ENCODE measurements at places on chromosomes 5 and 9.

- no peak for DNase-seq
Observed at GRCh38 chr5:63400079-63400478, 562.2 kb downstream of the HTR1A start.

GRCh38 chr5:177458912-177459350 is 12.3 kb downstream of the PRR7 start:
- no peak for DNase-seq

DNA sequence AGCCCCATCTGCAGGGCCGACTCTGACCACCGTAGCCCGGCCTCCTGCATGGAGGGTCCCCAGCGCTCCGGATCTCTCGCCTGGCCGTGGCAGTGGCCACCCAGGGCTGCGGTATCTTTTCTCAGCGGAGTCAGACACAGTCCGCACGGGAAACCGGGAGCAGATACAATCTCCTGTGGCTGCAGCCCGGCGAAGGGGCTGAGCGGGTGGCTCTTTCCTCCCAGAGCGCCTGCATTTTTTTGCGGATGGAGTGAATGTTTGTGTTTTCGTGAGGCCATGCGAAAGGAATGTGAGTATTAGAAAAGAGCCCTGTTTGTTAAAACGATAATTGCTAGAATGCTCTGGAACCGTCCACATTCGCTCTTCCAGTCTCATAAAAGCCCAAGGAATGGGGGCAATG is 53.4 kb upstream of the PTCH1 start:
- peak; percentile 72 for DNase-seq

DNA sequence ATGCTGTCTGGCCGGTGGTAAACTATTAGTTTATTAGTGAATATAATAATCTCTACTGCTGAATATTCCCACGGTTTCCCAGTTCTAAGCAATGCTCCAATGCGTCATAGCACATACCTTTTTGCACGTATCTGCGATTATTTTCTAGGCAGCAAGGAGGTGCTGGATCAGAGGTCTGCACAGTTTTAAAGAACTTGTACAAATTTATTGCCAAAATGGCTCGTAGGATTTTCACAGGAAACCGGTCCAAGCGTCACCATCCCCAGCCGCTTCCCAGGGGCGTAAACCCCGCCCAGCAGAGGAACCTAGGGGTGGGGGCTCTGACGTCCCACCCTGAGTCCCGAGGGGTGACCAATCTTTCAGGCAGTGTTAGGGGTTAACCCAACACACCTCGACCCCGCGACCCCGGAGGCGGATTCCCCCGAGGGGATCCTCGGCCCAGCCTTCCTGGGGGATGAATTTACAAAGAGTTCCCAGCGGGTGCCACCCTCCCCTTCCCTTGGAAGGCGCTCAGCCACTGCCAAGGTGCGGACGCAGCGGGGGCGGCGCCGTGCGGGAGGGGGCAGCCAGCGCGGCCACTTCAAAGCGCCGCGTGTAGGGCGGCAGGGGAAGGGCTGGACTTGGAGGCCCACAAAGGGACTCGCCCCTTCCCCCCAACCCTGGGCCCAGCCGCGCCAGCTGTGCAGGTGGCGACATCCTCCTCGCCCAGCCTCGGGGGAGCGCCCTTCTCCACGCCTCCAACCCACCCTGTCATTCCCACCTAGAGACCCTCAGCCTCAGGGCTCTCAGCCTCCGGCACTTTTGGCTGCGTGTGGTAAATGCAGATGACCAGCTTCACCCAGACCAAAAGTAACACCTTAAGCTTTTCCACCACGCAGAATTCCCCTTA is 43.5 kb upstream of the TCF7 start:
- peak; percentile 29 for DNase-seq

GRCh38 chr5:68196876-68197275 is 18.7 kb upstream of the PIK3R1 start:
- DNase-seq, result no peak

DNA sequence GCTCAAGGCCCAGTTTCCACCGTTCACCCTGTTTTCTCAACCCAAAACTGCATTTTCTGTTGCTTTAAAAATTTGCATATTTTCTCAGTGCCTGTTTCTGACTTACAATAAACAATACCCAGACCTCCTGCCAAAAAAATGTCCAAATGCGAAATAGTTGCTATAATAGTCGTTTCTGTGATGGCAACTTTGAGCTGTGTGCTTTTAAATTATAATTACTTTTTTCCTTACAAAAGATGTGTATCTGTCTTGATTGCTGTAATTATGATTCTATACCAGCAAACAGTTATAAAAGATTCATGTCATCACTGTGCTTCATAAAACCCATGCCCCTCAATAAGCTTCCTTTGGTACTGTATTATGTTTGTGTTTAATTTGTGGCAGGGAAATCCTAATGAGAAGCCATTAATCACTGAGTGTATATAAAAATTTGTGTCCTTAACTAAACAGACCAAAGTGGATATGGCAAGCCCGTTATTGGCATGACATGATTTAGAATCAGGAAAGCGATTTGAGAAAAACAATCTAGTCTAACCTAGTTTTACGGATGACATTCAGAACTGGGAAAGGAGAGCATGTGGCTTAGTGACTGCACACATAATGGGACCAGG is 5.4 kb upstream of the SLC1A3 start:
- peak; percentile 71 for DNase-seq

DNA sequence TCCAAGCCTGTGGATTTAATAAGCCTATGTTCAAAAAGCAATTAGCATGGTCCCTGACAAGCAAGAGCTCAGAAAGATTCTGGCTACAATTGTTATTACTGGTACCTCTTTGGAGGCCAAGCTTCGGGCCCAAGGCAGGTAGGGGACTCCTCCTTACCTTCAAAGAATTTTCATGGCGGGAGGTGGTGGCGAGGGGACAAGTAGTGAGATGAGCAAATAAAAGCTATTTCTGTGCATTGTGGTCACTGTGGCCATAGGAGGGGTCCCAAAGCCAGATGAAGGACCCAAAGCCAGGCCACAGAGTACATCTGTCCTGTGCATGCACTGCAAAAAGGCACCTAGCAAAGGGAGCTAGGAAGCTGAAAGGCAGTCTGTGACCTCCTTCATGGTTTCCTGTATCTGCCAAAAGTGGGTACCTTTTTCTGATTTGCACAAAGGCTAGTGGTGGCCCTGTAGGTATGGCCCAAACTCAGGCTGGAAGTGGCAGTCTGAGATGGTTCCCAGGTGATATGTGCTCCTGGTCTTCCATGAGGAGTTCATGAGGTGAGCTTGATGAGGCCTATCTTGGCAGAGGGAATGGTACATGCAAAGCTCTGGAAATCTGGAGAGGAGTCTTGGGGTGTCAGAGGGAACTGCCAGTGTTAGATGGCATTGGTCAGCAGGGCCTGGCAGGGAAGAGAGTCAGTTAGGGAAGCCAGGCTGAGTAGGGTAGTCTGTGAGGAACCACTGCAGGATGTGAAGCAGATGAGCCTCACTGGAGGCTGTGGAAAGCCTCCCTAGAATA is 3.3 kb upstream of the CXXC5 start:
- peak; percentile 10 for DNase-seq

GRCh38 chr5:145068721-145069120 is 766.4 kb downstream of the PRELID2 start:
- peak; percentile 64 for DNase-seq

- DNase-seq, result no peak
Observed at GRCh38 chr5:67194166-67194565, 2.4 kb downstream of the CD180 start.

- DNase-seq, result no peak
Observed at GRCh38 chr9:134589748-134590147, 51.9 kb upstream of the COL5A1 start.

GRCh38 chr9:72140586-72140985 is 8.7 kb upstream of the GDA start:
- no peak for DNase-seq

- no peak for DNase-seq
Observed at GRCh38 chr9:91131433-91131839, 230.3 kb downstream of the AUH start.

- DNase-seq, result no peak
Observed at GRCh38 chr5:169474226-169474625, 109.3 kb upstream of the SPDL1 start.

- DNase-seq, result no peak
Observed at GRCh38 chr5:128082551-128083032, 974 bp upstream of the SLC12A2 start.

DNA sequence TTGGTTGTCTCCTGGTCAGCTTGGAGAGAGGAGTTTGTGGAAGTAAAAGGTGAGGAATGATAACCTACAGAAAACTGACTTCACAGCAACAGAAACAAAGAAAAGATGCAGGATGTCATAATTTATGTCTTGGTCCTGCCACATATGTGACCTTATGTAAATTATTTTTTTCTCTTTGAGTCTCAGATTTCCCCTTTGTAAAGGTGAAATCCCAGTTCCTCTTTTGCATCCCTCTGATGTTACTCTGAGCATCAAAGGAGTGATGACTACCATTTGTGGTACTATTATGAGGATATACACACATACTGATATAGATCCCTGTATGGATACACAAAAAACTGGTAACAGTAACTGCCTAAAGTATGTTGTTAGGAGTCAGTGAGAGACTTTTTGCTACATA is 1.4 kb upstream of the THG1L start:
- DNase-seq, result no peak

DNA sequence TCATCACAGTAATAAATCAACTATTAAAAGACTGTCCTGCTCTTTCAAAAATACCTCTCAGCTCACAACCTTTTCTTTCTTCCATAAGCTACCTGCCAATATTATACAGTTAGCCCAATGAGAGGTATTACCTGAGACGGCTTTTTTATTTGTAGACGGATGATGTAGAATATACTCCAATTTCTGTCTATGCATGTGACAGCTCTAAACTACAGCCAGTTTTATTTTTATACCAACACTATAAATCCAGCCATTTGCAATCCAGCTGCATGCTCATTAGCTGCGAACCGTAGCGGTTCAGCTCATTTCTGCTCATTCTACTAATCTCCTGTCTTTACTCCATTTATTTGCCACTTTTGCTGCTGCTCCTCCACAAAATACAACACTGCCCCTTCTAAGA is 51.2 kb downstream of the TBCA start:
- no peak for DNase-seq

GRCh38 chr9:112295174-112295573 is 38.2 kb downstream of the PTBP3 start:
- no peak for DNase-seq

GRCh38 chr5:120605325-120606079 is 141.4 kb downstream of the PRR16 start:
- no peak for DNase-seq

DNA sequence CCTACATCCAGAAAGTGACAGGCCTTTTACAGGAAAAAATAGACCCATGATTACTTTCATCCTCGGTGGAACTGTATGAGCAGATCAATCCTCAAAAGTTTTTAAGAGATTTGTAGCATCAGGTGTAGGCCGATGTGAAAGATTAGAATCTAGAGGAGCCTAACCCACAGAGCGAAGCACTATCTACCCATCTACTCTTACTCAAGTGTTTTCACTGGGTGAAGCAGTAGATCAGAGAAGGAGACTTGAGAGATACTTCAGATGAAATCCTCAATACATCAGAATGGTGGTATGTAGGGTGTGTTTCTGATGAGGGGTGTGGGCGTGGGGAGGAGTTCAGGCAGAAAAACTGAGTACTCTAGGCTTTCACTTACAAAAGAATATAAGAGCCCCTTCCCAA is 192.8 kb downstream of the FER start:
- DNase-seq, result no peak
